ENCODE measurements at places on chromosomes 7 and 10. TPM values are rescaled to one million over a fixed set of nuclear protein-coding genes. Genes with fewer than 3 reads are reported as not detected.

GRCh38 chr7:96306385-96307125 lies 15.3 kb downstream of the SLC25A13 start:
- DNase-seq = no peak

DNA sequence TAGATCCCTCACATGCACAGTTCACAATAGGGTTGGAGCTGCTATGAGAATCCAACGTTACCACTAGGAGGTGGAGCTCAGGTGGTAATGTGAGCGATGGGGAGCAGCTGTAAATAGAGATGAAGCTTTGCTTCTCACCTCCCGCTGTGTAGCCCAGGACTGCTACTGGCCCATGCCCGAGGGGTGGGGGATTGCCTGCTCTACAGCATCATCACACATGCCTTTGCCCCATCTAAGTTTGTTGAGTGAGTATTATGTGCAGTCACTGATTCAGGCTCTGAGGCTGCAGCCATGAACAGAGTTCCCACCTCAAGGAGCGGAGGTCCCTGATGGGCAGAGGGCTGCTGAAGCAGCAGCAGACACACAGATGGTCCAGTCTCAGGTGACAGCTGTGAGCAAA lies 94.1 kb downstream of the CHST15 start:
- no peak for DNase-seq

GRCh38 chr10:114806562-114807391 lies 14.8 kb upstream of the FHIP2A start:
- DNase-seq = no peak

DNA sequence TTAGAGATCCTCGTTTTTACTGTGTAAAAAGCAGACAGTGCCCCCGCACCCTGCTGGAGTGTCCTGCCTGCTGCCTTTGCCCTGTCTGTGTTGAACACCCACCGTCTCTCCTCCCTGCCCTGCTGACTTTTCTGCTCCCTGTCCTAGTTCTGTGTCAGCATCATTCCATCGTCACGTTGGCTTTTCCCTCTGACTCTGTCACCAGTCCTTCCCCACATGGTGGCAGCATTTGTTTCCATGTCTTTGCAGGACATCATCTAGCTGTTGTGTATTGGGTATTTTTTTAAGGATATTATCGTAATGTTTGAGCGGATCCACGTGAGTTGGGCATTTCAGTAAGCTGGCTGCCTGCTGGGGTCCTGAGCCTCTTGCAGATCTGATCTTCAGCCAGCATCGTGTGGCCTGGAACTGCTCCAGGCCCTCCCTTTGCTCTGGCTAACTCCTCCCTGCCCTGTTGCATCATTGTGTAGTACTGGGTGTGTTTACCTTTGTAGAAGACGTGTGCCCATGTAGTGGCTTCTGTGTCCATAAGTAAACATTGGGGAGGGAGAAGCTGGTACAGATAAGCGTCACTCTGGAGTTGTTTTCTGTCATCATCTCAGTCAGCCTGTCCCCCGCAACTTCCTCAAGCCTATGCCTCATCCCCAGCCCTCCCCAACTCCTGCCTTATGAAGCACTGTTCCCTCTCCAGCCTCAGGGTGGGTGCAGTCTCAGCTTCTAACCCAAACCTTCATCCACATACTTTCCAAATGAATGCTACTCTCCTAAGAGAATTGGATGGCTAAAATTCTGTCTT lies 44.3 kb downstream of the TRRAP start:
- DNase-seq = peak; percentile 9

GRCh38 chr10:111545861-111546605 lies 469.2 kb downstream of the ADRA2A start:
- DNase-seq = no peak

GRCh38 chr7:16875861-16876260 lies 5.9 kb downstream of the AGR3 start:
- no peak for DNase-seq

GRCh38 chr7:114409750-114410149 lies 4.9 kb upstream of the FOXP2 start:
- DNase-seq = no peak

GRCh38 chr10:63261496-63261895 lies 128.4 kb downstream of the NRBF2 start:
- no peak for DNase-seq

- no peak for DNase-seq
Measured at GRCh38 chr10:70660722-70661121, 11.6 kb upstream of the ADAMTS14 start.

- DNase-seq = no peak
Measured at GRCh38 chr7:12257582-12257981, 46.5 kb downstream of the TMEM106B start.

GRCh38 chr7:16098585-16099179 lies 322.7 kb downstream of the CRPPA start:
- DNase-seq = no peak

DNA sequence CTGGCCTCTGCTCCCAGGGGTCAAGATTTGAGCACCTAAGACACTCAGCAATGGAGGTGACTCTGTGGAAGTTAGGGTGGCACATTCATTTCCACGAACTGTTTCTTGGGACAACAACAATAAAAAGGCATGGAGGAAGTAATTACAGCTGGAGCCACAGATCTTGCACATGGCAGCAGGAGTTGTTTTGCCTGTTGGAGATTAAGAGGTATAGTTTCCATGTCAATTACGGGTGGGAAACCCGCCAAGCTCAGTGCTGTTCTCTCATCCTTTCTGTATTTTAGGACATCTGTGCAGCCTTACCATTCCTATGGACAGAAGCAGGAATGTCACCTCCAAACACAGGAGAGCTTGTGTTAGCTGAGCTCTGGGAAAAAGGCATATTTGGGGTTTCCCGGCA lies 201.2 kb downstream of the SNX10 start:
- DNase-seq = no peak

- DNase-seq = no peak
Measured at GRCh38 chr7:154373956-154374355, 321.8 kb downstream of the DPP6 start.

GRCh38 chr7:91543646-91544045 lies 279.4 kb downstream of the FZD1 start:
- DNase-seq = no peak

DNA sequence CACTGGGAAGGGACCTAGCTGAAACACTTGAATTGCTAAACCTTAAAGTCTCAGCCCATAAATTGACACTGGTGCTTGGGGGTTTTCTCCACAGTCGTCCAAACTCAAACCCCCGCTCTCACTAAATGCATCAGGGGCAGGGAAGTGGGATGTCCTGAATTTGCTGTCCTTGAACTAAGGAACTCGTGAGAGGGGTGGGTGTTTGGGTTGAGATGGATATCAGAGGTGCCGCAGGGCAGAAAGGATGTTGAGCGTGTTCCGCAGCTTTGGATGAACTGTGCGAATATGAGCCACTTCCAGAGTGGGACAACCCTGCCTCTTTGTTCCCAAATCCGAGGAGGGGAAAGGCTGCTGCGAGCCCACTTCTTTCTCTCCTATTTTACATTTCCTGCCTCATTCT lies 90.3 kb upstream of the LYZL2 start:
- DNase-seq = no peak

DNA sequence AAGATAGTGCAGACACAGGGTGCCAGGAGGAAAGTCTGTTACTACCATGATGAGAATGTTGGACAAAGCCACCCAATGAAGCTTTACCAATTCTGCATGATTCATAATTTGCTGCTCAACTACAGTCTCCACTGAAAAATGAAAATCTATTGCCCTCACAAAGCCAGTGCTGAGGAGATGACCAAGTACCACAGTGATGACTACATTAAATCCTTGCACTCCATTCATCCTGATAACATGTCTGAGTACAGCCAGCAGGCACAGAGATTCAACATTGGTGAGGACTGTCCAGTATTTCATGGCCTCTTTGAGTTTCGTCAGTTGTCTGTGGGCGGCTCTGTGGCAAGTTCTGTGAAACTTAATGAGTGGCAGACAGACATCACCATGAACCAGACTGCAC lies 144.0 kb downstream of the PLCE1 start:
- DNase-seq = no peak

DNA sequence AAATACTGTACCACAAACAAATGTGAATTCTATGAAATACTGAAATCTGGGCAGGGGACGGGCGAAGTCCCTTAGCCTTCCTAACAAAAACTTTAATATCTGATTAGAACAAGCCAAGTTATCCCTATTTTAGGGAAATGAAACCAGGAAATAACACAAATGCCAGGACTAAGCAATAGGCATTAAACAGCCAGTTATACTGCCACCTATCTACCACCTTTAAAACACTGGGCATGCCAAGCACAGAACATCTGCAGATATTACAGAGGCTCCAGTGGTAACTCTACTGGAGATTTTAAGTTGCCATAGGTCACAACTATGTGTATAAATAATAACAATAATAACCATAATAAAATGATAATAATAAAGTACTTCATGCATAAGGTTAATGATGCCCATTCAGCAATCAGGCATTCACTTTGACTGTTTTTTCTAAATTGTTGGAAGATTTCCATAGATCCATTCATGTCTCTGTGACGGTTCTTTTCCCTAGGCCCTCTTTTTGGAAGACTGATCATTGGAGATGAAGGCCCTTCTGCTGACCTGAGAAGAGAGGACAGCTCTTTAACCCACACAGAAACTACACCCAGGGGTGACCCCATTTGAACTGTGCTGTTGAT lies 195.7 kb downstream of the CACNA2D1 start:
- peak; percentile 5 for DNase-seq

Gene CELF2
- 0.14 TPM for total RNA-seq

Gene PTF1A
- not detected for total RNA-seq

Gene AGR2
- 650 TPM for total RNA-seq

Gene MCU
- total RNA-seq = 39.5 TPM

Gene TUBB8
- total RNA-seq = not detected

Gene GRID2IP
- total RNA-seq = not detected

Gene PLPP4
- total RNA-seq = not detected

Gene CUBN
- total RNA-seq = 0.67 TPM

Data from NCI-H460 (cell line).